ENCODE measurements at places on chromosomes 1 and 21.

DNA sequence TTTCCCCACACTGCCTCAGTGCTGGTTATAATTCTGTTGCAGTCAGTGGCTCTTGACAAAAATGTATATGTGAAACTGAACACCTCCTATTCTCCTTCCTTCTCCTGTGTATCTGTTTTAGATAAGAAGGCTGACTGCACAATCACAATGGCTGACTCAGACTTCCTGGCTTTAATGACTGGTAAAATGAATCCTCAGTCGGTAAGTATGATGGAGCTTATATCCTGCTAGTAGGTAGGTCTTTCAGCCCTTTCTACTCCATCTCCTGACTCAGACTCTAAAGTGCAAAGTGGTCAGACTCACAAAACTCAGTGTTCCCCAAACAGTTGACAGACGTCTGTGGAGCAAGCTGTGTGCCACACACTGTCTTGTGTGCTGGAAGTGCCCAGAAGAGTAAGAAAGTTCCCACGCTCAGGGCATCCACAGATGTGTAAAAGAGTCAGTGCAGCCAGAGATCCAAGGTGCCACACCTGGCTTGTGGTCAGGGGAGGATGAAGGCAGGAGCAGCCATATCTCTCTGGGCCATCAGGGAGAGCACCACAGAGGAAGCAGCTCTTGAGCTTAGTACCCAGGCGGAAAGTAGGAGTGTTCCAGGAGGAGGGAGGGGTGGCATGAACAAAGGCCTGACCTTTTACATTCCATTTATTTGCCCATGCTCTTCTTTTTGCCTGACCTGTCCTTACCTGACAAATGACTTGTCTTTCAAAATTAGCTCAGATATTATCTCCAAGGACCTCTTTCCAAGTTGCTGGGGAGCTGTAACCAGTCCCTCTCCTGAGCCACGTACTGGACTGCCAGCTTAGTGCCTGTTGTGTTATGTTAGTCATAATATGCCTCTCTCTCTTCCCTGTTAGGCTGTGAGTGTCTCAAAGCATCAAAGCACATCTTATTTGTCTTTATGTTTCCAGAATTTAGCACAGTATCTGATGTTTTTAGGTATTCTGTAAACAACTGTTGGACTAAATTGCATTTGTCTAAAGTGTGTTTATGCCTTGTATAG, 14.0 kb upstream of the PODN start:
- no peak for DNase-seq

DNA sequence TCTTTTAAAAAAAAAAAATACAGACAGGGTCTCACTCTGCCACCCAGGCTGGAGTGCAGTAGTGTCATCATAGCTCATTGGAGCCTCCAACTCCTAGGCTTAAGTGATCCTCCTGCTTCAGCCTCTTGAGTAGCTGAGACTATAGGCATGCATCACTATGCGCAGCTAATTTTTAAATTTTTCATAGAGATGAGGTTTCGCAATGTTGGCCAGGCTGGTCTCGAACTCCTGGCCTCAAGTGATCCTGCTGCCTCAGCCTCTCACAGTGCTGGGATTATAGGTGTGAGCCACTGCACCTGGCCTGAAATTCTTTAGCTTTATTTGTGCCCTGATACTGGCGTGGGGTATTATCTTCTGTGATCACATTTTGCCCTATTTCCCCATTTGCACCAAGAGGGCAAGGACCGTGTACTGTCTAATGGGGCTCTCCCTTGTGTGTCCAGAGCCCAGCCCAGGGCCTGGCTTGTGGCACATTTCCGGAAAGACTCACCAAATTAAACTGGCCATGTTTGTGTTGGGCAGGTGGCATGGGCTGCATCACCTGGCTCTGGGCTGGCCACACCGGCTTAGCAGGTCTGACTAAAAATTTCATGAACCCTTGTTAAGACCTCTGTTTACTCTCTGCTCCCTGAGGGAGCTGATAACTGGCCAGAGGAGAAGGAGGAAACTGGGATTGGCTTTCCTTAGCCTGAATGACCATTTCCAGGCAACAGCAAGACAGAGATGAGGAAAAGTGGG, 32.2 kb downstream of the TRIM62 start:
- DNase-seq: no peak

- DNase-seq: no peak
Observed at GRCh38 chr1:88462488-88463261, 221.4 kb upstream of the PKN2 start.

DNA sequence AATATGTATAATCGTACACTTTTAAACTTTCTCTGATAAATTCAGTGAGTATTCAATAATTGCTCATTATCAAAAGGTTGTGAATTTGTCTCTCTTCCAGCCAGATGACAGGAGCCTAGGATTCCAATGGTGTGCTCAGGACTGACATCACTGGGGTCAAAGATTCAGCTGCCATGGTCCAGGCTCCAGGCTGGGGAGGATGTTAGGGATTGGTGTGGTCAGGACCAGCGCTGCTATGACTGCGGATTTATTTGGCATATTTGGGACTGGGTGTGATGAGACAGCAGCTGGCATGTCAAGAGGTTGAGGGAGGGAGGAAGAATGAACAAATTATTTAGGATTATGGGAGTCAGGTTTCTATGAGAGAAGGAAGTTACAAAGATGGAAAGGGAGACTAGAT, 48.2 kb upstream of the ABCA4 start:
- DNase-seq: no peak

GRCh38 chr1:111480674-111481073, 6.9 kb downstream of the C1orf162 start:
- DNase-seq: no peak

- DNase-seq: no peak
Observed at GRCh38 chr1:72235062-72235461, 47.3 kb downstream of the NEGR1 start.
